ENCODE measurements at places on chromosomes 2 and 18. TPM values are rescaled to one million over a fixed set of nuclear protein-coding genes. Genes with fewer than 3 reads are reported as not detected.

- DNase-seq = no peak
These were observed 27.4 kb downstream of the MARCHF4 start for GRCh38 chr2:216344950-216345300.

OTOS gene
- total RNA-seq = not detected

DNA sequence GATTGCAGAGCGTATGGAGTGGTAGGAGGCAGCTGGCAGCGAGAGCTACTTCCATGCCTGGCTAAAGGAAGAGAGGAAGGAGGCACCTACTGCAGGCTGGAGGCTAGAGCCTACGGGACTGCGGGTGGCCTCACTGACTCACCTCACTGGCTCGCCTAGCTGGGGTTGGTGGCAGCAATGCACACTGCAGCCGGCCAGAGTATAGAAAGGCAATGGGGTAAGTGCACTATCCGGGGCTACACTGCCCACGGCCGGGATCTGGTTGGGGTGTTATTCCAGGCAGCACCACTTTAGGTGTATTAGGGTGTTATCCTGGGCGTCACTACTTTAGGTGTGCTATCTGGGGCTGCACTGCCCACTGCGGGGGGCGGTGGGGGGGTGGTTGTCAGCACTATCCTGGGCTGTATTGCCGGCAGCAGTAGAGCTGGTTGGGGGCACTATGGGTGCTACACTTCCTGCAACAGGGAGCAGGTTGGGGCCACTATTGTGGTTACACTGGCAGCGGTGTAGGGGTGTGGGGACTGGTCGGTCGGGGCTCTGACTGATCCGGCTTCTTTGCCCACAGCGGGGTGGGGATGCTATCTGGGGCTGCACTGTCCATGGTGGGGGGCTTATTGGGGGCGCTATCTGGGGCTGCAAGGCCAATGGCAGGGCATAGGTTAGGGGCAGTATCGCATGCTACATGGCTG is 33.3 kb upstream of the ANKRD62 start:
- no peak for DNase-seq

- no peak for DNase-seq
These were observed 58.7 kb downstream of the FASTKD2 start for GRCh38 chr2:206824087-206824618.

- no peak for DNase-seq
These were observed 6.2 kb downstream of the COPS9 start for GRCh38 chr2:240129731-240130392.

WDFY1 gene
- 96.0 TPM for total RNA-seq

ANKRD36C gene
- total RNA-seq = 38.6 TPM

ACSL3 gene
- total RNA-seq = 54.1 TPM

SH3BP4 gene
- 19.1 TPM for total RNA-seq

DNA sequence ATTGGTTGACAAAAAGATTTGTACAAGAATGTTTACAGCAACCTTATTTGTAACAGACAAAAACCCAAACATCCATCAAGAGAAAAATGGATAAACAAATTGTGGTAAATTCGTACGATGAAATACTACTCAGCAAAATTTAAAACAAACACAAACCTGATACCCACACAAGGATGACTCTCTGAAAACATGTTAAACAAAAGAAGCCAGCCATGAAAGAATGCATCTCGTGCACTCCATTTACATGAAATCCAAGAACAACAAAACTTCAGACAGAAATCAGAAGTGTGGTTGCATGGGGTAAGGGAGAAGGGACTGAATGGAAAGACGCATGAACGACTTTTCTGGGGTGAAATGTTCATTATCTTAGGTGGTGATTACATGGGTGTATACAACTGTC is 93.4 kb downstream of the SLC25A12 start:
- no peak for DNase-seq

All from transverse colon (tissue), 4 donors.